ENCODE measurements at places on chromosomes 5 and 9.

DNA sequence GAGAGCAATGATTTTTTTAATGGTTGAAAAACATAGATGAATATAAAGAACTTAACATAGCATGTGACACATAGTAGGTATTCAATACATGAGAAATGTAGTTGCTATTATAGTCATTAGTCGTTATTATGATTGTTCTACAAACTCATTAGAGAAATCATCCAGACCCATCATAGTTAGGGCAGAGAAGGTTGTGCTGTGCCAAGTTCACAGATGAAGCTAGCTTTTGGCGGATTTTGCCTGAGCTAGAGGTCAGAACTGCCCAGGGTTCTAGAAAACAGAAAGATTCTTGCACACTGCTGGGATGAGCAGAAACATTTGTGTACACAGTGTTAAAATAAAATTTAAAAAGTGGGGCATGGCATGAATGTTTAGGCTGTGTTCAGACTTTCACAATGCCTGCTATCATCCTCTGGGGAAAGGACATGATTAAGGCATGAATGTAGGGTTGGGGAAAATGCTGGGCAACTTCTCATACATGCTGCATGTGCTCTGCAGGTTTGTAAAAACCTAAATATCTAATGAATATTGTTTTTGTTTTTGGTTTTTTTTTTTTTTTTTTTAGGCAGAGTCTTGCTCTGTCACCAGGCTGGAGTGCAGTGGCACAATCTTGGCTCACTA, 33.3 kb upstream of the RAD23B start:
- no peak for DNase-seq

- no peak for DNase-seq
These were observed 72.3 kb upstream of the ANXA1 start for GRCh38 chr9:73079326-73079725.

DNA sequence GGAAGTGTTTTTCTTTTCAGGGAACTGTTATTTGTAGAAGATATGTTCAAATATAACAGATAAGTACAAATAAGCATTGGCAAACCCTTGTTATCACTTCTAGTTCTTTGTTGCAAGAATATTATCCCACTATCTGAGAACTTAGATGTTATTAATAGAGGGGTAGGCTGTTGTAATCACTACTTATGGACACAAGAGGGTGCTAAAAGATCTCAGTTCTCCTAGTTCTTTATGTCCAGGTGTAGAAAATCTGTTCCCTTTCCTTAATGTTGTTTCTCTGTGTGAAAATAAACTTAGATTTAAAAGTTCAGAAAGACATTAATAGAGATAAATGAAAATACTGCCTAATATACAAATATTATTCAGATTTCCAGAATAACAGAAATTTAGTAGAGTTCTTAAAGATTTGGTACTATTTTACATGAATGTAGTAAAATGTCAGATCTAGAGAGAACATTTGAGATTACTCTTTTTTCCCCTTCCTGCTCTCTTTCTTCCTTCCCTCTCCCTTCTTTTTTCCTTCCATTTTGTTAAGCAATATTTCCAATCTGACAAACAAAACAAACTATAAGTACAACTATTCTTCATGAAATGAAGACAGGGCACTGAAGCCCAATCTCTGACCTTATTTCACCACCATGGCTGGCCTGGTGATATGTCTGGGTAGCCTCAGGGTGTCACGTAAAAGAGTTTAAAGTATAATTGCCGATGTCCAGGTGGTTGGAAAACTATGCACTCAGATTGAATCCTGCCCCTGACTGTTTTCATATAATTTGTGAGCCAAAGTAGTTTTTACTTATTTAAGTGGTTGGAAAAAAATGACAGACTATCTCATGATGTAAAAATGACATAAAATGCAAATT, 43.6 kb upstream of the C5orf46 start:
- DNase-seq: no peak

DNA sequence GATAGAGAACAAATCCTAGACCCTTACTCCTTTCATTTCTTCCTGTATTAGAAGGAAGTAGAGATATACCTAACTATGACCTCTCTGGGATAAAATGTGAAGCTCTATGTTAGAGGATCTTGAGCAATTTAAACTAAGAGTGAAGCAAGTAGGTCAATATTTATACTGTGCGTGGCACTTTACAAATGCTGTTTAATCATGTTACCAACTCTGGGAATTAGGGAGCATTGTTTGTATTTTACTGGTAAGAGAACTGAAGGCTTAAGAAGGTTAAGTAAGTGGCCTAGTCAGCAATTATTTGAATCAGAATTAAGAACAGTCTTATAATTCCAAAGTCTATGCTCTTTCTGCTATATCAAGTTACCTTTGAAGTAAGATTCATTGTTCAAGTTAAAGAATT, 12.0 kb downstream of the TNC start:
- DNase-seq: no peak

- DNase-seq: no peak
These were observed 253.2 kb upstream of the KLF4 start for GRCh38 chr9:107742531-107743309.

- DNase-seq: no peak
These were observed 39.0 kb upstream of the ZNF622 start for GRCh38 chr5:16504571-16504970.

DNA sequence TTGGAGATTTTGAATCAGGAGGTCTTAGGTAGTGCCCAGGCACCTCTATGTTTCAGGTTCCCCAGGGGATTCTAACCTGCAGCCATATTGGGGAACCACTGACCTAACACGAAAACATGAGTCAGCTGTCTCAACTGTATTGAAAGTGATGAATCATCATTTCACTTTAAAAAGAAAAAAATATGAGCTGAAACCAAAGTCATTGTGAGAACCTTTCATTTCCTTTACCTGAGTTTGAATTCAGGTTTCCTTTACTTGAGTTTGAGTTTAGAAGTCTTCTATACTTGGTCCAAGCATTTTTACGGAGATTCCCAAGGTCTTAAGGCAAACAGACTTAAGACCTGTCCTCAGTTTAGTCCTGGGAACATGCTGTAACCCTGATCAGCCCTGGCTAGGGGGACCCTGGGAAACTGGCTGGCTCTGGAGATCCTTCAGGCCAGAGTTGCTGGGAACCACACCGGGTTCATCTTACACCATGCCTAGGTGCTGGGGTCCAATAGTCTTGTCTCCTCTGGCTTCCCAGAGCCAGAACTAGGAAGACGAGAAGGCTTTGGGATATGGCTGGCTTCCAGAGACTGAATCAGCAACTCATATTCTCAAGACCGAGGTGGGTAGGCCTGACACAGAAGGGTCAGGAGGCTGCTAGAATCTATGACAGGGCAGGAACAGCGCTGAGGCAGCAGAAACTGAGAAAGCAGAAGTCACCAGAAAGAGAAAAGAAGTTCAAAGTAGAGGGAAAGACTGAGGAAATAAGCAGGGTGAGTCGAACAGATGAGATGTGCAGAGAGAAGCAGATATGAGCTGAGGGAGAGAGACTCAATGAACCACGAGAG, 16.4 kb upstream of the PDCD1LG2 start:
- DNase-seq: no peak

- DNase-seq: no peak
These were observed 4.5 kb downstream of the DUSP1 start for GRCh38 chr5:172766287-172767108.

DNA sequence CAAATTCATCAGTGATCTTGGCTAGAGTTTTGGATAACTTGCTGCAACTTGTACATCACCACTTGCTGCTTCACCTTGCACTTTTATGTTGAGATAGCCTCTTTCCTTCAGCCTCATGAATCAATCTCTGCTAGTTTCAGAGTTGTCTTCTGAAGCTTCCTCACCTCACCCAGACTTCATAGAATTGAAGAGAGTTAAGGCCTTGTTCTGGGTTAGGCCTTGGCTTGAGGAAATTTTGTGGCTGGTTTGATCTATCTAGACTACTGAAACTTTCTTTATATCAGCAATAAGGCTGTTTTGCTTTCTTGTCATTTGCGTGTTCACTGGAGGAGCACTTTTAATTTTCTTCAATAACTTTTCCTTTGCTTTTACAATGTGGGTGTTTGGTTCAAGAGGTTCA, 12.8 kb downstream of the FER start:
- DNase-seq: no peak

DNA sequence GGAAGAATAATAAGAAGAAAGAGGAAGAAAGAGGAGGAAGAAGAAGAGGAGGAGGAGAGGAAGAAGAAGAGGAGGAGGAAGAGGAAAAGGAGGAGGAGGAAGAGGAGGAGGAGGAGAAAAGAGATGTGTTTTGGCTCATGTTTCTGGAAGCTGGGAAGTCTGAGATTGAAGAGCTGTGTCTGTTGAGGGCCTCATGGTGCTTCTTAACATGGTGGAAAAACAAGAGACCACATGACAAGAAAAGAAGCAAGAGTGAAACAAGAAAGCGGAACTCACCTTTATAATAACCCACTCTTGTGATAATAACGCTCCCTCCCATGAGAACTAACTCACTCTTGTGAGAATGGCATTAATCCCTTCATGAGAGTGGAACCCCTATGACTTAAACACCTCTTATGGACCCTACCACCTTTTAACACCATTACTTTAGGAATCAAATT, 36.1 kb upstream of the RANBP6 start:
- no peak for DNase-seq
